DMS153 (cell line): ENCODE measurements at places on chromosomes 2 and 18.

DNA sequence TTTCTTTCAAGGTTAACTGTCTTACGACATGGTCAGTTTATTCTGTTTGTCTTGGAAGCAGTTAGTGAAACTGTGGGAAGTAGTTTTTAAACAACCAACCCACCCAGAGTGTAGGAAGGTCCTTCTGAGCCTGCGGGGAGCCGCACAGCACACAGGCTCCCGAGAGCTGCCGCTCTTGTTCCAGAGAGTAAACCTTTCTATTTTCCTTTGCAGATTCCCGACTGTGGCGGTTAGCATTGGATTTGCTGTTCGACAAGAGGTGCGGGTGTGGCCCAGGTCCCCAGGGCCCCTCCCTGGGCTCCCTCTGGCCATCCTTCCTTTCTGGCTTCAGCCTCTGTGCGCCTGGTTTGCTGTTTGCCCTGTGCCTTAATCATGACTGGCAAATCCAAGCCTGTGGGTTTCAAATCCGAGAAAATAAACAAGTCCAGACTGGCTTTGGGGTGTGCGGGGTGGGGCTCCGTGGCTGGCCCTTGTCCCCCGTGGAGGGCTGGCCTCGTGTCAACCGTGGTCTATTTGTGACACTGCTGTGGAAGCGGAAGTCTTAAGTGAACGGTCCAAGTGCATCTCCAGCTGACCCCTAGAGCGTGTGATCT lies 30.7 kb downstream of the IMPA2 start:
- DNase-seq = no peak

DNA sequence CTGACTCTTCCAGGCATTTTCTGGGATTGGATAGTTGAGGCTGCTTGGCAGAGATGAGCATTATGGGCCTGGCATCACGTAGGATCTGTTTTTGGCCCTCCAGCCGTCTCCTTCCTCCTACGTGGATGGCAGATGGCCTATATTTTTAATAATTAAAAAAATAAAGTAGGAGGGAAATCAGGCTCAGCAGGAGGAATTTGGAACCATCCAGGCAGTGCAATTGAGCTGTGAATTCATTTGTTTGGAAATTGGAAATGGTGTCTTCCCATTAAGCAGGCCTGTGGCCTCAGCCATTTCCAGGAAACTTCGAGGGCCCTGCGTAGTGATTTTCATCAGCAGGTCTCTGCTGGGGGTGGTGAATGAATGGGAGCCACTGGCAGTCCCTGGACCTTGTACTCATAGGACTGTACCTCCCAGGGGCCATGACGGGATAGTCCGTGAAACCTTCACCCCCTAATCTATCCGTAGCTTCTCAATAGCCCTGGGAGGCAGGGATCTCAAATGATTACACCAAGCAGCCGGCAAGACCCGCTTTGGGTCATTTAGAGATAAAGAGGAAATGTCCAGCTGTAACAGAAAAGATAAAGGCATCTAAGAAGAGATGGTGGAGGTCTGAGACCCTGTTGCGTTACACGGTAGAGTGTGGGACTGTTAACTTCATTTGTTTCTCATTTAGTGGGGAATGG lies 73.1 kb upstream of the TNP1 start:
- DNase-seq = no peak

- DNase-seq = no peak
Measured at GRCh38 chr18:74446178-74446577, 10.9 kb downstream of the DIPK1C start.

DNA sequence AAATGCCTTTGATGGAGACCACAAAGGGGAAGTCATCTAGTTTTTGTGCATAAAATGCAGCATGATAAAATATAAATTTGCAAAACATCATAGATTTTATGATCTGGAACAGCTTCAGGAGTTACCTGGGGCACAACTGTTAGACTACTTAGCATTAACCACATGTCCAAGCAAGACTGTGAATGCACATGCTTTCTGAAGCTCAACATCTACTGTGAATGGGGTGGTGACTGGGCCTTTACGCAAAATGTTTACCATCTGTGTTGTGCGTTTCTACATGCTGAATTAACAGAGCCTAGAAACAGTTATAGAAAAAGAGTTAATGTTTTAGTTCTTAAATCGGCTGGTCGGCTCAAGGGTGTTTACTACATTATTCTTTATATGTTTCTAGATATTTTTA lies 45.5 kb downstream of the KCTD1 start:
- DNase-seq = no peak

DNA sequence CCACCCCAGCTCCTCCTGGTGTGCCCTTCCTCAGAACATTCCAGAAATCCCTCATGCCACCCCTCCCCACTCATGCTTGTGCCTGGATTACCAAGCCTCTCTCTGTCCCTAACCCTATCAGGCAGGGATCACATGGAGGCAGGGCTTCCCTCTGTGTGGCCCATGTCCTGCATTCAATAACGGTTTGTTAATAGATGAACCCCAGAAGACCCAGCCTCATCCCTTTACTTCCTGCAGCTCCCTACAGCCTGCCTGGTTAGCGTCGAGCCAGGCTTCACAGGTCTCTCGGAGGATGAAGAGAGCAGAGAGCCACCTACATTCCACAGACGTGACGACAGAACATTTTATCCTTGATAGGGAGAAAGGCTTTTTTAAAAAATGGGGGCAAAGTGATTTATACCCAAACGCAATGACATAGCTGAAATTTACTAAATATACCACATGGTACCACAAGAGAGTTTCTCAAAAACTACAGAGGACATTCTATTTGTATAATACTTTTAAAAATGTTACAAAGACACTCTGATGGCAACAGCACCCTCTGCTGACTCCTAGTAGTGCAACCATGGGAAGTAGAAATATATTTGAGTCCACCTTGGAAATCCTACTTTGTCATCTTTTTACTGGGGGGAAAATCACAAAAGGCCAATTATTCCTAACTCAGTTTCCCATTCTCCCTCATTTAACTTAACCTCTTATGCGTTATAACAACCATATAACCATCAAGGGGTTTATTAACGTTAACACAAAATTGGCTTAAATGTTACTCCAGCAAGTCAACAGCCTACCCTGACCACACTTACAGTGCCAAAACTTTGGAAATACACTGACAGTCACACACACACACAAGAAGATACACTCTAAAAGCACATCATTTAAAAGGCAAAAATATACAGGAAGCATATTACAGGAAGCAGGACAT lies 30.7 kb downstream of the FBXO15 start:
- no peak for DNase-seq

GRCh38 chr2:203436496-203436895 lies 98.6 kb downstream of the RAPH1 start:
- no peak for DNase-seq
